NCI-H1105 treated with DMSO at 0.1 percent for 48 hours (cell line): ENCODE measurements at places on chromosomes 12 and 14.

DNA sequence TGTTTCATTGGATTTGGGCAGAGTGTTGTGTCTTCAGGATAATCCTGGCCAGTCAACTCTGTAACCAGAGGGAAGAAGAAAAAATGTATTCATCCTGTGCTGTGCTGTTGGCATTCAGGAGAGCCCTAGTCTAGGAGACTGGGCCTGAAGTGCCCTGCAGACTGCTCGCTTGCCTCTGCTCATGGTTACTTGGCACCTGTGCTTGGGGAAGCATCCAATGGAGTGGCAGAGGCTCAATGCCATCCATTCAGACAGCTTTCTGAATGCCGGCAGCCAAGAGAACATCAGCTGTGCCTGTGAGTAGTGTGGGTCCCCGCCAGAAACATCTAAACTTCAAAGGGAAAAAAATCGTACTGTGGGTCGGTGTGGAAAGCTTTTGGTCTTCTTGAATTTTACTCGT is 124.2 kb downstream of the SRGAP1 start:
- DNase-seq = no peak

- no peak for DNase-seq
Observed at GRCh38 chr12:31481415-31481814, 109.5 kb downstream of the DENND5B start.

GRCh38 chr14:80356413-80356812 is 145.1 kb upstream of the DIO2 start:
- DNase-seq = peak; percentile 18

- no peak for DNase-seq
Observed at GRCh38 chr12:124919521-124920352, 5.3 kb upstream of the UBC start.

DNA sequence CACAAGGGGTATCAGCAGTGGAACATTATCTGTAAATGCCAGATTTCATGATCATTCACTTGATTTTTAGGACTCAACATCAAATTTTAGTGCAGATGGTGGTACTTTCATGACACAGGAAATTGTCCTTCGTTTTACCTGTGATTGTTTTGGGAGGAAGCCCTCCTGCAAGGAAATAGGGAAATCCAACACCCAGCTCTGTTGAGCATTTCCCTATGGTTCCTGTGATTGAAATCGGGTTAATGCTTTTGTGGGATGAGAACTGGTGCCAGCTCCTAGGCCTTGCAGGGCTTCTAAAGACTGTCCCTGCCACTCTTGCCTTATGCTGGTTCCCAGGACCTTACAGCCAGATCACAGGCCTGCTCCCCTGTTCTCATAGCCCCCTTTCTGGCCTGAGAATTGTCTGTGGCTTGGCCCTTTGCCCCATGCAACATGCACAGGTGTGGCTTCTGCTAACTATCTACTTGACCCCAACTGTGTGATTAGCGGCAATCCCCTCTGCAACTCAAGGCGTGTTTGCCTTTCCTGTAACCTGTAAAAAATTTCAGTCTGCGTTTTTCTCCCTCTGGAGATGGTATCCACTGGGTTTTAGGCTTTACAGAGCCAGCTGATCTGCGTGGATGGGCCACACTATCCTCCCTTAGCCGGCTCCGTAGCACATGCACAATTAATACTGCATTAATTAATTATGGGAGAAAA is 112.5 kb downstream of the ETV6 start:
- DNase-seq = no peak

DNA sequence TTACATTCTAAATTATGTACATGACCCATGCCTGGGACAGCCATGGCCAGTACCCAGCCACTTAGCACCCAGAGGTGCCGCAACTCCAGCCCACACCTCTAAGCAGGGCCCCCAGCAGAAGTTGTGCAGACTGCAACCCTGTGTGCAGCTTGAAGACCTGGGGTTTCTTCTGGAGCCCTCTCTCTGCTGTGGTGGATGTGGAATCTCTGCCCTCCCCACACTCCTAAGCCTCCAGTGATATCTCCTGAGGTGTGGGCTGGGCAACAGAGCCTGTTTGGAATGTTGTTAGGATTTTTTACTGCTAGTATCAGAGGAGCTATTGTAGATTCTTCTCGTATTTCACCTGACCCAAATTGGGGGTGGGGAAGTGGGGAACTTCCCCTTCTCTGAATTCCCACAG is 59.4 kb upstream of the TUNAR start:
- DNase-seq = no peak

- DNase-seq = no peak
Observed at GRCh38 chr14:58739674-58740073, 101.9 kb downstream of the DACT1 start.

- DNase-seq = no peak
Observed at GRCh38 chr14:57987051-57987450, 121.2 kb upstream of the SLC35F4 start.

DNA sequence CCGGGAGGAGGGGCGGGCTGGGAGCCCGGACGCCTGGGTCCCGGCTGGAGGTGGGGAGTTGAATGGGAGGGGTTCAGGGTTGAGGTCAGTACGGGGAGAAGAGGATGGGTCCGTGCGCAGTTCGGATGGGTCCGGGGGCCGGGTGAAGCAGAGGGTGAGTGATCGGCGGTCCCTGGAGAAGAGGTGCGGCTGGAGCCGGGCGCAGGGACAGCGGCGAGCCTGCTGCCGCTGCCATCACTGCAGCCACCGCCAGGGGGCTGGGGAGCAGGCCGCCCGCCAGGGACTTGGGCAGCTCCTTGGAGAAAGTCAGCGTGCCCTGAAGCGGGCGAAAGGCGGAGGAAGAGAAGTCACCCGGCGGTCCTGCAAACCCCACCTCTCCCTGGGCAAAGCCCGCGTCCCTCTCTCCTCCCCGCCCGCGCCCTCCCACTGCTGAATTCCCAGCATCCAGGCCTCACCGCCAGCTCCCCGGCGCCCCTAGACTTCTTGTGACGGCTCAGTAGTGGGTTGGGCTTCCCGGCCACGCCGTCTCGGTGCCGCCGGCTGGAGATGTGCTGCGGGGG is 6.0 kb upstream of the GPR84 start:
- no peak for DNase-seq

GRCh38 chr12:120481022-120481767 is 11.6 kb upstream of the SRSF9 start:
- no peak for DNase-seq

- DNase-seq = no peak
Observed at GRCh38 chr14:103142721-103143302, 19.6 kb downstream of the TNFAIP2 start.

DNA sequence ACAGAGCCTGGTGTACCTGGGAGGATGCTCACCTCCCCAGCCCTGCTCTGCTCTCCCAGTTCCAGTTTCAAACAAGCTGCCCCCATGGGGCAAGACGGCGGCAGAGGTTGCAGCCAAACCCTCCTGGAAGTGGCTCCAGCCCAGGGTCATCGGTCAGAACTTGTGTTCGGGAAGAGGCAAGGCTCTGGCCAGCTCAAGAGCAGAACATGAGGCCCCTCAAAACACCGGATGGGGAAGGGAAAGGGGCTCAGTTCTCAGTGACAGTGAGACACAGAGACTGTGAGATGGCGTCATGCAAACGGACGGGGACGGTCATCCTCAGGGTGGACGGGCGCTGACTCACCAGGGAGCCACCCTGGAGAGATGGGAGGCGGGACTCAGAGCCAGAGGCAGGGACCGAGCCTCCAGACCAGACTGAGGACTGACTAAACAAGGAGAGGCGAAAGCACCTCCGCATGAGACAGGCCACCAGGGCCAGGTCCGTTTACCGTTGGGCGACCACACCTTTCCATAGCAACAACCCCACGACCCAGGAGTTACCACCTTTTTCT is 63.9 kb upstream of the GALNT9 start:
- DNase-seq = no peak

GRCh38 chr12:88854260-88854659 is 274.0 kb upstream of the KITLG start:
- no peak for DNase-seq

- peak; percentile 18 for DNase-seq
Observed at GRCh38 chr12:52912711-52913430, 8.0 kb upstream of the KRT8 start.

- no peak for DNase-seq
Observed at GRCh38 chr12:49667325-49668090, 39.7 kb downstream of the FMNL3 start.

GRCh38 chr12:93042283-93042682 is 113.2 kb upstream of the EEA1 start:
- DNase-seq = no peak

- no peak for DNase-seq
Observed at GRCh38 chr14:52272375-52272774, 4.9 kb downstream of the PTGDR start.

DNA sequence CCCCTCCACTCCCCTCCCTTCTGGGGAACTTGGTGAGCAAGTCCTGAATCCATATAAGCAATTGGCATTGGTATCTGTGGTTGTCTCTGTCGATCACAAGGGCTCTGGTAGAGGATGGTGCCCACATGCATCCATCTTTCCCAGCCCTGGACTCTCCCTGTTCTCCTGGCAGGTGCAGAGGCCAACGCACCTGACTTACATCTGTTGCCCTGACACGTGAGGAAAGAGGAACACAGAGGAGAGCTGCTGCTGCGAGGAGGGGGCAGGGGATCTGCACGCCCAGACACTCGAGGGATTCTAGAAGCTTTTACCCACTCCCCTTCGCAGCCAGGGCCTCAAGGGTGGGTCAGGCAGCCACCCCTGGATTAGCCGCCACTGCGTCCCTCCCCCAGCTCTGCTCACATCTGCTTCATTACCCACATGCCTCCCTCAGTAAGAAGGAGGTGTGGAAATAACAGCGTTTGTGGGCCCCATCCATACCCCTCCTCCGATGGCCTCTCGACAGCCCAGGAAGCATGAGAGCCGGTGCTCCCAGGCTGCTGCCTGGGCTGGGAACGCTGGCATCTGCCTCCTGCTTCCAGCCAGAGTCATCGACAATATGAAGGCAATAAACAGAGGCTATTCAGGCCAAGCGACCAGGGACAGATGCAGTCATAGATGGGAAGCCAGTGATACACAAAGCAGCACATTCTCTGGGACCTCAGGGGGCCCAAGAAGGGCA is 56.5 kb downstream of the KDM2B start:
- peak; percentile 46 for DNase-seq

GRCh38 chr12:77102123-77102522 is 36.8 kb upstream of the E2F7 start:
- DNase-seq = no peak

GRCh38 chr12:130870442-130871285 is 1.2 kb upstream of the RAN start:
- no peak for DNase-seq

DNA sequence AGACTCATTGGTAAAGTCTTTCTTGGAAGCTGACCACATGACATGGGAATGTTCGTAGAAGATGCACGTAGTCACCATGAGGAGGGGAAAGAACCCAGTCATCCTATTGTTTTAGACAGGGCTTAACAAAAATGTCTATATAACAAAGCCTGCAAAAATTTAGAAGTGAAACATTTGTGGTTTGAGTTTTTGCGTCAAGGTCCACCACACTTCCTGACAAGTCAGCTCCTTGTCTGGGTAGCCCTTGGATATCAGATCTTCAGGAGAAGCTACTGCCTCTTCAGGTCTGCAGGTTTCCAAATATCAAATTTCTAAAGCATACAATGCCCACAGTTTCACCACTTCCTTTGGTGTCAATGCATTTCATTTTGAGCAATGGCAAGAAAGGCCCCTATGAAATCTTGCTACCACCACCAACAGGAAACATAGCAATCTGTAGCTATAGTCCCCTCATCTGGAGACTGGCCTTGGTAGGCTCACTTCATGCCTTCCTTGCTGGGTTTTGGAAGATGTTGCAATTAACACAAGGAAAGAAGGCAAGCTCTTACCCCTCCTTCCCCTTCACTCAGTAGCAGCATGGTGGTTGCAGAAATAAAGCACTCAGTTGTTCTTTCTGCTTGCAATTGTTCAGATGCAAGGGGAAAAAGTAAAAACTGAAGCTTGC is 235.2 kb downstream of the PCNX1 start:
- no peak for DNase-seq

- peak; percentile 64 for DNase-seq
Observed at GRCh38 chr14:89417465-89418225, 612 bp upstream of the FOXN3 start.

DNA sequence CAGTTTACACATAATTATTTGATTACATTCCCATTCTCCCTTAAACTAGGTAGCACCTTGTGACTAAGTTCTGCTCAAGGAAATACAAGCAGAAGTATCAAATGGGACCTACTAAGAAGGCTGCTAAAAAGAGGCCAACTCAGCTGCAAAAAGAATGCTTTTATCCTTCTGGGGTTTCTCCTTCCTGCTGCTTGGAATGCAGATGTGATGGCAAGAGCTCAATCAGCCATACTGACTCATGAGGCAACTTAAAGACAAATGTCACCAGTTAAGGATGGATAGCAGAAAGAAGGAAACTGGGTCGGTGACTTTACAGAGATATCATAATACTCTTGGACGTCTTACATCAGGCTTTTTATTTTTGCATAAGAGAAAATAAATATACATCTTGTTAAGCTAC is 38.0 kb upstream of the RAP1B start:
- no peak for DNase-seq

DNA sequence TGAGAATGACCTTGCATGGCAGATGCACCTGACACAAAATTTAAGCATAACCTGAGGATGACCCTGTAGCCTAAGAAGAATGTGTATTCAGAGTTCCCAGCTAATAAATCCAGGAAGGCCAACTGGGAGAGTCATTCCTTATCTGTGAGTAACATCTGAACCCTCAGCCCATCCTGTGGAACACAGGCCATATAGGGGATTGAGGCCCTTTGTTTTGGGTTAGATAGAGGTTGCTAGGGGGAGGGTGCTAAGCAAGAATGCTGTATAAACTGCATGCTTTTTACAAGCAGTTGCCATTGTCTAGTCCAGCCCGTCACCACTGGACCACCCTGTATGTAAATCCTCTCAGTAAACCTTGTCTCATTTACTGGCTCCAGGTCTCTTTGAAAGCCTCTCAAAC is 77.0 kb downstream of the BICD1 start:
- no peak for DNase-seq

DNA sequence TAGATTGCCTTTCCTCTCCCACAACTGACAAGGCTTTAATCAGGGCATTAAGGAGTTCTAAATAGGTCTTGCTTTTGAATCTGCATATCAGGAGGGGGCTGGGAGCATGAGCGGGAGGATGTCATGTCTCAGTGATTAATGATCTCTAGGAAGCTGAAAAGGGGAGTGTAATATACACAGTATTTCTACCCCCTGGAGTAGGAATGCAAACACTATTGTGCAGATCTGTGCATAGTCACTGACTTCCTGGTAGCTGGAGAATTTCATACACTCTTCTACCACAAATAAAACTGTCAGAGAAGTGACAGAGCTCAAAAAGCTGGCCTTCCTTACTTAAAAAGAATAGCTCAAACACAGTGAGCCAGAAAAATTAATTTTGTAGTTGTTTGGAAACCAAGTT is 65.8 kb downstream of the RIC8B start:
- no peak for DNase-seq

- DNase-seq = no peak
Observed at GRCh38 chr12:58939399-58940100, 19.2 kb upstream of the LRIG3 start.

DNA sequence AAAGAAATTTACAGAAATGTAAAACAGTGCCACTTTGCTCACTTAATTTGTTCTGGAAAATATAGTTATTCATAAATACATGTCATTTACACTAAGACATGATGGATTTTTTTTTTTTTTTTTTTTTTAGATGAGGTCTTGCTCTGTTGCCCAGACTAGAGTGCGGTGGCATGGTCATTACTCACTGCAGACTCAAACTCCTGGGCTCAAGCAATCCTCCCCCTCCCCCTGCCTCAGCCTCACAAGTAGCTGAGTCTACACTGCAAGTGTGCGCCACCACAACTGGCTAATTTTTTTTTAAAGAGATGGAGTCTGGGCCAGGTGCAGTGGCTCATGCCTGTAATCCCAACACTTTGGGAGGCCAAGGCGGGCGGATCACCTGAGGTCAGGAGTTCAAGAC is 101.2 kb downstream of the PPP2R5C start:
- no peak for DNase-seq
